ENCODE measurements at places on chromosomes 4 and X.

DNA sequence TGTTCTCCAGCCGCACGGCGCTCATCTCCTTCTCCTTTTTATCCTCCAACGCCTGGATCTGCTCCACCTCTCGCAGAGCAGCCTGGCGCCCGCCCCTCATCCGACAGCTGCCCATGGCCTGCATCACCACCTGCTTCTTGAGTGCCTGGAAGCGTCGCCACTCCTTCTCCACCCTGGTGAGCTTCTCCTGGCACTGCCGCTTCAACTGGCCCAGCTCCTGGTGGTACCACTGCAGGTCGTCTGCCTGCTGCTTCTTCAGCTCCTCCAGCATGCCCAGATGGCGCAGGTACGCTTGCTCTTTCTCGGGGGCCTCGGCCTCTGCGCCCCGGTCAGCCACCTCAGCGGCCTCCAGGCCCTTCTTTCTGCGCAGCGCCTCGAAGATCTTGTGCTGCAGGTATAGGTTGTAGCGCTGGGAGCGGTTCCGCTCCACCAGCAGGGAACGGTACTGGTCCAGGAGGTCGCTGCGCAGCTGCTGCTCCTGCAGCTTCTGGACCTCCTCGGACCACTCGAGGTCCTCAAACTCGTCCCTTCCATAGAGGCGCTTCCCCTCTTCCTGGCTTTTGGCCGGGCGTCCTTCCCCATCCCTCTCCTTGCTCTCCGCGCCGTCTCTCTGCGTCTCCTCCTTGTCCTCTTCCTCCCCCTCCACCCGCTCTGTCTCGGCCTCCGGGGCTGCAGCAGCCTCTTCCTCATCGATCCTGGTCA, 1.2 kb upstream of the TADA2B start:
- no peak for DNase-seq

- DNase-seq = no peak
These were observed 98.9 kb downstream of the ATXN3L start for GRCh38 chrX:13220916-13221315.

GRCh38 chrX:108417257-108417656, 21.0 kb downstream of the COL4A6 start:
- no peak for DNase-seq

GRCh38 chr4:172515266-172515879, 653.2 kb upstream of the GALNT7 start:
- DNase-seq = no peak

DNA sequence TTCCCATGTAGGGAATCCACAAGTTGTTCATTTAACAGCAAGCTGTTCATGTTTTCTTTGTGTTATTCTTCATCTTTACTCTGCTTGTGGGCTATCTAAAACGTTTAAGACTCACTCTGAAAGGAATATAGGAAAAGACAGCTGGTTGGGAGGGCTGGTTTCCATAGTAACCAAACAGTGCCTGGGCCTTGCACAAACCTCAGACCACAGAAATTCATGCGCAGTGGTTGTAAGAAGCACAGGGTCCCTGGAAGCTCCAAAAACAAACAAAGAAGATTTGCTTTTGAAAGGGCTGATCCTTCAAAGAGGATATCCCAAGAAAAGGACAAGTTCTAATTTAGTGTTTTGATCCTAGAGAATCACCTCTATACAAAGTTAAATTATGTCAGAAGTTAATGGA, 7.8 kb downstream of the SERTM2 start:
- no peak for DNase-seq

DNA sequence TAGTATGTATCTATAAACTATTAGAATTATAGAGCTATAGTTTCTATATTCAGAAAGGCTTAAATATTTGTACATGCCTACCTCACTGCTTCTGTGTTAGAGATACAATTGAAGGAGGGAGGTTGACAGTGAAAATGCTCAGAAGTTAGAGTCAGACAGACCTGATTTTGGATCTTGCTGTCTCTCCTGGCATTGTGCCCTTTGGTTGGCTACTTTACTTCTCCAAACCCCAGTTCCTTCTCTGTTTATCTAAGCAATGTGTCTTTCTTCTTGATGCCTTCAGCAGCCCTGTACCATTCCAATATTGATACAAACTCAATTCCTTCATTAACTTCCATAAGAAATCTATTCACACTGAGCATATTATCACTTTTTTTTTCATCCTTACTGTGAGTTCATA, 28.7 kb downstream of the CCNG2 start:
- DNase-seq = no peak

DNA sequence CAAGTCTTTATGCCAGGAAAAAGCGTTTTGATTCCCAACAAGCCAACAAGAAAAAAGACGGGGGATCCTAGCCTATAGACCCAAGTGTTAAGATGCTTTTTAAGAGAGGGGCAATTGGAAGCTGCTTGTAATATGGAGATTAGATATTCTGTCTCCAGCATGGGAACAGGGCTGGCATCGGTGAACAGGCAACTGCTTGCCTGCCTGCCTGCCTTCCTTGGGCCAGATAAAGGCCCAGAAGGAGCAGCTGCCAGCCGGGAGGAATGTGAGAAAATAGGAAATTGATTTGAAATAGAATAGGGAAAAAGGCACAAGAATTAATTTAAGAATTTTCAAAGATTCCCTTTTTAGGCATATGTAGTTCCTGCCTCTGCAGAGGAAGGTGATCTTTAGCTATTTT, 192.2 kb downstream of the TENM3 start:
- DNase-seq = no peak

DNA sequence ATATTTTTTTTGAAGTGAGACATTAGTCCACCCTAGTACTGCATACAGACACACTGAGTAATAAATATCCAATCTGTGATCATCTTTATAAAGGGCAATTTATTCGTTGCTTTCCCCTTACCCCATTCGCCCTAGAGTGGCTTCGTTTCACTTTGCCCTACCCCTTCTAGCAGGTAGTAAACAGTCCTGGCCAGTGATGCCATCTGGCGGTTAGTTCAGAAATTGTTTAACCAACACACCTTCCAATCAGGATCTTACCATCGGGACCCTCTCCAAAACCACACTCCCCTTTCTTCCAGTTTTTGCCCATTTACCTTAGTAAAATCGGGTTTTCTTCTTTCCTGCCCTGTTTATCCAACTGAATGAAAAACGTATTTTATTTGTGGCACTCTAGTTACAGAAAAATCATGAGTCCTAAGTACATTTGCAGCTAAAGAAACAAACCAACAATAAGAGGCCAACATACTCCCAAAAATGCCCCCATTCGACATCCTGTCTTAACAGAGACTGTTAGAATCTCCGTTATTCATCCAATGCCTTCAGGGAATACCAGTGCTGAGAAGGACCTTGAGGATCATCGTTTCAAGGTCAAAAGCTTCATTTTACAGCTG, 2.2 kb downstream of the PPA2 start:
- DNase-seq = peak; percentile 50

DNA sequence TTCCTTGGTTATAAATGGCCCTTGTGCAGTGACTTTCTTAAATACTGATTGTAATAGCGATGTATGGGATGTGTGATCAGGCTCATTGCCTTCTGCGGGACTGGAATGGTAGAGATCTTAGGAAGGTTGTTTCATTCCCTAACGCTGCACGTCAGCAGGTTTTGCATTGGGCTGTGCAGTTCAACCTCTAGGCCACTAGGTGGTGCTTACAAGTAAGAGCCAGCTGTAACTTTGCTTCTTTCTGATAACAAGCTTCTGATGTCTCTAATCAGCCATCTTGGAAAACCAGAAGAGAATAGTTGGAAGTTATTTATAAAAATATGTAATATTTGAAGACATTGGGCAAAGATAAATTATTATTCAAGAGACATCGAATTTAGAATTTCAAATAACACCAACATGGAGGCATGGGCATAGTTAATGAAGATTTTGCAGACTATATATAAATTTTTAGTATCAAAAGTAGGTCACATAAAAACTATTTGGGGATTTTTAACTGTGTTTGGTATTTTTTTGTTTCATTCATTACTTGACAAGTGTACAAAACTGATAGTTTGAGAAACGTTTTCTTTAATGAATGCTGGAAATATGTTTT, 339.7 kb upstream of the PCDH7 start:
- no peak for DNase-seq

- DNase-seq = no peak
These were observed 95.8 kb upstream of the EGFL6 start for GRCh38 chrX:13473442-13474163.

- no peak for DNase-seq
These were observed 9.8 kb downstream of the AADAT start for GRCh38 chr4:170079981-170080380.

GRCh38 chrX:126551725-126552312, 795 bp downstream of the DCAF12L1 start:
- no peak for DNase-seq

DNA sequence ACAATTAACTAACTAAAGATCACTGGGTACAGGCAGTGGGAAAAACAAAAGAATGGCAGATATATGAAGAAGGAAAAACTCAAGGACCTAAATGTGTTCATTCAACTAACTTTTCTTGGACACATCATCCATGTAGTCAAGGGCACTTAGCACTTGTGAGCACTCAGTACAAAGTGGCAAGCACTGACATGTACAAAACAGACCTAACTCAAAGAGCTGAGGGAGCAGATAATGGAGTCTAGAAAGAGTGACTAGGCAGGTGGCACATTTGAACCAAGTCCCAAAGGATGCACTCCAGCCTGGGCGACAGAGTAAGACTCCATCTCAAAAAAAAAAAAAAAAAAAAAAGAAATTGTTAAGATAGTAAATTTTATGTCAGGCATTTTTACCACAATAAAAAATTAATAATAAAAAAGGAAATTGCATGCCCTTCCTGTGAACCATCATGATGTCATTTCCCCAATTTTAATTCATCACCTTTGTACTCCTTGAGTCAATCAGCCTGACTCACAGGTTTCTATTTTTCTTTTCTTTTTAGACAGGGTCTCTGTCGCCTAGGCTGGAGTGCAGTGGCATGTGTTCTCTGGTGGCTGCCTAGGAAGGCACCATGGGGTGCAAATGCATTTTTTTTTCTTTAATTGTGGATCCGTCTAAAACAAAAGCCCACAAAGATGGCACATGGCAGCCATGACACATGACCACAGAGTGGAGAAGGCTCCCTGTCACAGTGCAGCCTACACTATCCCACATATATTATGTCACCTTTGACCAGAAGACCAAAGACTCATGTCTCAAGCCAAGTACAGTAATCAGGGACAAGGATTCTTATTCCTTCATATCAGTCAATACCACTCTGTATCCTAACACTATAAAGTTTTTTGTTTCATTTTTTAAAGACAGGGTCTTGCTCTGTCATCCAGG, 91.9 kb downstream of the CHST7 start:
- no peak for DNase-seq

GRCh38 chr4:118400356-118400755, 47.6 kb upstream of the PRSS12 start:
- no peak for DNase-seq

DNA sequence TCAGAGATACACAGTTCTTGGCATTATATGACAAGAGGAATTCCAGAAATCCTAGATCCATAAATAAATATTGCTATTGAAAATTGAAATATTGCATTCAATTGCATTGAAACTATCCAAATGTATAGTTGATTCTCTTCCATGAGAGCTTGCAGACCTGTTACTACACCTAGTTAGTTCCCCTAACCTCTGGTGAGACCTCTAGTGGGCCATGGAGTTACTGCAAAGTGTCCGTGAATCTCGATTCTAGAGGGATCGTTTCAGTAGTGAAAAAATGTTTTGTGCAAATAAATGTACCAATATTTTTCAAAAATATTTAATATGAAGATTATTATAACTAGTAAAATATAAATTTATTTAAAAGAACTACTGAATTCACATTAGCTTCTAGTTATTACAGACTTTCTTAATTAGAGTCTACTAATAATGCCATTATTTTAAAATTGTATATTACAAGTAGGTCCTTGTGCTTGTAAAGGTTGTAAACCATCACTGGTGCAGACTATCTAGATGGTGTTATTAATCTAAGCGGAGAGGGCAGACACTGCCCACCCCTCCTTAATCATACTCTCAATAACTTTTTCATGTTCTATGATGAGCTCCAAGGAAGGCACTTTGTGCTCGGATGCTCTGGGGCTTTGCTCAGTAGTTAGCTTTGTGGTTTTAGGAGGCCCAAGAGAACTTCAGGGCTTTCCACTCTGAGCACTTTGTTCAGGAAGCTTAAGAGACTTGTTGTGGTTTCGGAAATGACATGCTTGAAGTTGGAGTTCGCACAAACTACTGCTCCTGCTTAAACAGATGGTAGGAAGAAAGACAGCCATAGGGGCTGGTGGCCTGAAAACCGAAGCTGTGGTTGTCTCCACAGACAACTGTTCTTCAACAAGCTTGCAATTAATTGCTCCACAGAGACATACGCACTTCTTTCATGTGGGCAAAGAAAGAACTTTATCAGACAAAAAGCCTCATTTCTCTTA, 42.8 kb downstream of the IL21 start:
- no peak for DNase-seq

- no peak for DNase-seq
These were observed 825 bp upstream of the RASGEF1B start for GRCh38 chr4:81472281-81473182.

DNA sequence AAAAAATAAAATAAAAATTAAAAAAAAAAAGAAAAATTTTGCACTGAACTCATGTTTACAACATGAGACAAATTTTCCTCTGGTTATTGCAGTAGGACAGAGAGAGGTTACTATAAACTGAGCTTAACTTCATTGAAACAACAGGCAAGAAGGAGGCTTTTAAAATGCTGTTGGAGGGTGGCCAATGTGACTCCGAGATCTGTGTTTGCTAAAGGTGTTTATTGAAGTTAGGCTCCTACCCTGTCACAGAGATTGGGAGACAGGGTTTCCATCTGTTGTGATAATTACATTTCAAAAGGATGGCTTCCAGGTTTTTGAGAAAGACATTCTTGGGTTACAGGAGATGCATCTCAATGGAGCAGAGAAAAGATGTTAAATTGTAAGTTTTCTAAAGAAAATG, 370.5 kb upstream of the HS3ST1 start:
- no peak for DNase-seq

GRCh38 chrX:40761762-40762161, 26.4 kb upstream of the MED14 start:
- DNase-seq = no peak

DNA sequence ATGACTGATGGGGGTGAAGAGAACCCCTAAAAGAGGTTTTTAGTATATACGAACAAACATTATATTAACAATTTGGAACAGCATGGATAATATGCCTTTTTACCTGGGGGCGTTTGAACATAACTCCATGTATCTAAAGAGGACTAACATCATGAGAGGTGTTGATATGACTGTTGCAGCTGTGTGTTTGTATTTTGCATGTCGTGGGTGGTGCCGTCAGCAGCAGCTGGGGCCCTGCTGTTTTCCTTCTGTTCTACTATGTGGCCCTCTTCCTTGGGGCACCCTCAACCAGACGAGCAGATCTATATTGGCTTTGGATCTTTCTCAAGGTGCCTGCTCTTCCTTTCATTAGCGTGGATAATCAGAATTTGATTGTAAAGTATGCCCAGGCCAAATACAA, 11.2 kb downstream of the GBA3 start:
- DNase-seq = no peak

DNA sequence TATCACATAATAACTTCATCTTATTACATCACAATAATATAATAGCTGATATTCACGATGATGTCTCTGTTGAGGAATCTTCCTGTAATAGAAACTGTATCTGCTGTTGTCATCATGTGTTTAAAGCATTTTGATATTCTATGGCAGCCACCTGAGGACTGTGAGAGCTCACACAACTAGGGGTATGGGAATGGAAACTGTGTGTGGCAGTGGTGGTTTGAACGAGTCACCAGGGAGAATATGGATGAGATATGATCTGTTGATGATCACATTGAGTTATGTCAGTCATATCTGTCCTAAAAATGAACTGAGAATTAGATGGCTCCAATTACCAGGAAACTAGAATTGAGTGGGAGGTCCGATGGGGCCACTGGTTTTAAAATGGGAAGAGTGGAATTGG, 169.6 kb downstream of the MID1IP1 start:
- no peak for DNase-seq
